ENCODE measurements at places on chromosomes 2 and 18.

DNA sequence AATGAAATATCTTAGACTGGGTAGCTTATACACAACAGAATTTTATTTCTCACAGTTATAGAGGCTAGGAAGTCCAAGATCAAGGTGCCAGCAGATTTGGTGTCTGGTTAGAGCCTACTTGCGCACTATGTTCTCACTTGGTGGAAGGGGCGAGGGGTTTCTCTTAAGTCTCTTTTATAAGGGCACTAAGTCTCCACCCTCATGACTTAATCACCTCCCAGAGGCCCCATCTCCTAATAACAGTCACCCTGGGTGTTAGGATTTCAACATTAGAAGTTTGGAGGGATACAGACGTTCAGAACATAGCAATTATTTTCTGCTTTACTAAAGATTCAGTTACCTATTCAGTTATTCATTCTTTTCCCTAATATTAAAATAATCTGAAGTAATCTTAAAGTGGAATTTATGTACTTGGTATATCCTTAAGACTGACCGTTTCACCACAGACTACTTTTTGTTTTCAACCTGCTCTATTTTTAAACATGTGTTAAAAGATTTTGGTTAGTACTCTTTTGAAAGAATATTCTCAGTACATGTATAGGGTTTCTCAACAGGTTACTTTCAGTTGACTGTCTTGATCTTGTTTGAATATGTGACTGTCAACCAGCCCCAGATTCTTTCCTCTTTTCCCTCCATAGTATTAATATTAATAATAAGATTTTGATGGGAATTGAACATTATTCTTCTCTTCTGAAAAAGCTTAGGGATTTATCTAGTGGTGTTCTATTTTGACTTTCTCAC lies 130.0 kb downstream of the TAF4B start:
- no peak for DNase-seq

DNA sequence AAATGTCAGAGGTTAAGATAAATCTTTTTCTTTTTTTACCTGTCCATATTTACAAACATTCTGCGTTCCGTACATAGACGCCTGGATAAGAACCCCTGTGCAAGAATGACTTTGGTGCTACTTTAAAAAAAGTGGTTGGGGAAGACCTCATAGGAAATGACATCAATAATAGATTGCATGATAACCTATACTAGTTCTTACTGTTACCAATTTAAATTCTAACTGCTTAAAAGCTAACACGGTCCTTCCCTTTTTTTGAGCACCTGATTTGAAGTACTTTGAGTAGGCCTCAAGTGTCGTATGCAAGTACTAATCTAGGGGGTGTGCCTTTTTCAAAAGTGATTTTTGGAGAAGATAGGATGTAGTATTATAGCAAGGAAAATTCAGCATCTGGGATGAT lies 2.1 kb downstream of the SLC39A10 start:
- no peak for DNase-seq

DNA sequence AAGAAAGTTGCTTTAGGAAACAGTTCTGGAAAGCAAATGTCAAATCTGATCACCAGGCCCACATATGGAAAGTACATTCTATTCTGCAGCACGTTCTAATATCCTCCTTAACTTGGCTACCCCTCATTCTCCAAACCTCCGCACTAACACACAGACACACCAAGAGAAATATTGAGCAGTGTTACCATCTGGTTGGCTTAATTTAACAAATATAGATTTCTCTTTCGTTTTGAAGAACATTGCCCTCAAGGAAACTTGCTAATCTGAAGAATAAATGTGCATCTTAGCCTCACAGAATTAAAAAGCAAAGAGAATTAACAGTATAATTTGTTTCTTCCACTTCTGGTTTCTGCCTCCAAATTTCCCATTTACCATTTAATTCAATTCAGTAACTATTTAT lies 72.8 kb upstream of the TTC39C start:
- no peak for DNase-seq

DNA sequence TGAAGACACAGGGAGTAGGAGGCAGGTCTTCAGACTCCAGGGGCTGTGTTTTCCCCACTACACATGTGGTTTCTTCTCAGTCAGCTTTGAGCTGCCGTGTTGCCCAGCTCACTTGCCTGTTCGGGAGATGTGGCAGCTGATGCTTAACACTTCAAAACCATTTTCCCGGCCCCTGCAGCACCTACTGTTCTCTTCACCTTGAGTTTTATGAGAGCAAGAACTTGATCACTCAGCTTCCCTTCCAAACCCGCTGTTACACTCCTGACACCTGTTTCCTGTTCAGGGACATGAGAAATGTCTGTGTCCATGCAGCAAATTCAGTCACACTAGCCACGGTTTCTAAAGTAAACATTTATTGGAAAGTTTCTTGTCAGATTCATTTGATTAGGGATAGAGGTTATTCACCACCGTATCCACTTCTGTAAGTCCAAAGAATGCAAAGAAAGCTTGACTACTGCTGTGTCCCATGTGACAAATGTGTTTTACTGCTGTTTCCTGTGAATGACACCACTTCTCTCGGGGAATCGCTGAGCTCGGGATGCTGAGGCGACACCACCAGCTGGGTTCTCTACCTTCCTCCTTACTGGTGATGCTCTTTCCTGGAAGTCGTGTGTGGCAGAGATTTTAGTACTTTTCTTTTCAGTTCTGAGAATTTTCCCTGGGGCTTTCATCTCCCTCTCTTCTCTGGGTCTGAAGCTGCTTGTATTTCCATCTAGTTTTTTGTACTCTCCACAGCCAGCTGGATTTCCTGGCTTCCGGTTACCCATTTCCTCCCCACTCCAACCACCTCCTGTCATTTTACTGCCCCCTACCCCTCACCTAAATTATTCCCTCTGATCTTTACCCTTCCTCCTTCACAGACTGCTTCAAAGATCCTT lies 91.7 kb downstream of the KLF7 start:
- DNase-seq, result no peak

GRCh38 chr2:173354073-173354581 lies 545 bp upstream of the CDCA7 start:
- no peak for DNase-seq

DNA sequence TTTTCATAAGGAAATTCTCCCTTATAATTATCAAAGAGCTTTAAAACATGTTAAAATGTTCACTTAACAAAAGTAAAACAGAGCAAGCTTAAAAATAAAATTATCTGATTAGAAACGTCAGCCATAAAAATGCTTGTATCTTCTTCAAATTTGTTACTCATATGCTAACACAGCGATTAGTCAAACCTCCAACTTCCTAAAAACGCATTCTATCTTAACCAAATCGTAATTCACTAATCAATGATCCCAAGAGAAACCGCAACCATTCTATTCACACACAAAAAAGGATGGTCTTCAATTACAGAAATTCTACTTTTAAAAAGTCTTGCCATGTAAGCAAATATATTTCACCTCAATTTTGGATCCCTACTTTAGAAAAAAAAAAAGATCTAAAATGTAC lies 1.9 kb downstream of the STK17B start:
- no peak for DNase-seq

GRCh38 chr2:86482034-86482433 lies 40.9 kb downstream of the KDM3A start:
- DNase-seq, result no peak

DNA sequence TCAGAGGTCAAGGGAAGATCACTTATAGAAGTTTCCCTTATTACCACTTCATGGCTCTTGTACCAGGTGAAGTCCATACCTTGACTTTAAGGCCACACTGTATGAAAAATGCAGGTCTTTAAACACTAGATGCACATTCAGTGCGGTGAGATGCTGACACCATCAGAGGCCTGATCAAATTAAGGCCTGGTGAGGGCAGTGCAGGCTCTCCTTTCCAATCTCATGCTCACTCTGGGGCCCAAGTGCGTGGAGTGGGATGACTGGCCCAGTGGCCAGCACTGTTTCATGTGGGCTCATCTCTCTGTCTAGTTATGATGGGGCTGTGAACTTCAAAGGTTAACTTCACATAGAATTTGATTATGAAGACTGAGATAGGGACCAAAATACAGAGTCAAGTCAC lies 281.1 kb downstream of the SLC4A3 start:
- DNase-seq, result no peak

DNA sequence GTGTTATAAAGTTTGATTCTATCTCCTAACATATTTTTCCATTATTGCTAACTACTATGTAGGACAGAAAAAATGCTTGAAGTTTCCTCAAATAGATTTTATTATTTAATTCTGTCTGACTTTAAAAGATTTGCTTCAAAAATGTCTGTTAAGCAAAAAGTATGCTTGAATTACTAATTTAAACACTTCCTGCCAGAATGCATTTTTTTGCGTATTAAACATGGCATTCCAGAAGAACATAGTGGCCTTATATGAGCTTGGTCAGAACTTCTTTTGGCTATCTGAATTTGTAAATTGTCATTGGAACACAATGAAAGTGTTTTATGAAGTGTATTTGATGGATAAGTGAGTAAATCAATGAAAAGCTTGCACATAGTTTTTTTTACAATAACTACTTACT lies 37.8 kb downstream of the MBD5 start:
- no peak for DNase-seq

- DNase-seq, result no peak
Observed at GRCh38 chr2:133509777-133510176, 58.5 kb downstream of the NCKAP5 start.

DNA sequence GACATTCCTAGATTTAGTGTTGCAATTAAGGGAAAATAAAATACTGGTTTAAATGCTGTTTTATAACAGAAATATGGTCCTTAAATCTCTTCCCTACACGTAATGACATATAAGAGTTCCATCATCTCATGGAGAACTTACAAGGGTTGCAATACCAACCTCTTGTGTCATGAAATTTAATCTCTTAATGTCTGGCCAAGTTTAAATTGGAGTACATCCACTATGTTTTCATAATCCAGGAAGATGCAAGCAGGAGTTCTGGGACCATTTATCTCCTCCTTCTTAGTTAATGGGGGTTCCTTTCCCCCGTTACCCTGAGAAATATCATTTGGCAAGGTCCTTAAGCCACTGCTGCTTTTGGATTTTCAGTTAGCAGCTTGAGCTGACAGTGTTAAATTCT lies 126.0 kb upstream of the ACVR2A start:
- no peak for DNase-seq

GRCh38 chr2:241739651-241740050 lies 5.2 kb downstream of the D2HGDH start:
- DNase-seq, result no peak

DNA sequence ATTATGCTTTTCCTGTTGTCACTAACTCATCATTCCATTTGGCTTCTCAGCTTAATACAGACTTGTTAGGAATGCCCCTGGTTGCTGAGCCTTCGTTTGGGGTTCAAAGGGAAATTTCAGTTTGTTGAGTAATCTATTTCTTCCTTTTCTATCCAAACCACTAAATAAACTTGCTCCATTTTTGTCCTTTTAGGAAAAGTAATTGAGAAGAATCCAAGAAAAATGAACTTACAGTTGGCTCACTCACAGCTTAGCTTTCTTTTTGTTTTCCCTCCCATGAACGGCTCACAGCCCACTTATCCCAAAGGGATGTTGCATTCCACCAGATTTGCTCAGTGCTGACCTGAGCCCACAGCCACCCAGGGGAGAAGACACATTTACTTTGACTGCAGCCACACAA lies 73.9 kb downstream of the SOX11 start:
- no peak for DNase-seq

DNA sequence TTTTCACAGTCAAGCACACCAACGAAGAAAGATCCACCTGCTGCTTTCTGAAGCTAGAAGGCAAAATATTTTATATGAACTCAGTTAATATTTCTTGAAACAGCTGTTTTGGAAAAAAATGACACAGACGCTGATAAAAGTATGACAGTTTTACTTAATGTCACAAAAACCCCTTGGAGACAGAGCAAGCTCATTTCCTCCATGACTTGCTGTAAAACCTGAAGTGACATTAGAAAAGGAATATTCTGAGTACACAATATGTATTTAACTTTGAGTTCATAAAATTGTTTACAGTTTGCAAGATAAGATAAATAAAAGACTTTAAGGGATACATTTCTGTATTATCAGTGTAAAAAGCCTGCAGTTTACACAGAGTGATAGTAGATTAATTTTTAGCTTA lies 105.4 kb downstream of the DSEL start:
- no peak for DNase-seq

DNA sequence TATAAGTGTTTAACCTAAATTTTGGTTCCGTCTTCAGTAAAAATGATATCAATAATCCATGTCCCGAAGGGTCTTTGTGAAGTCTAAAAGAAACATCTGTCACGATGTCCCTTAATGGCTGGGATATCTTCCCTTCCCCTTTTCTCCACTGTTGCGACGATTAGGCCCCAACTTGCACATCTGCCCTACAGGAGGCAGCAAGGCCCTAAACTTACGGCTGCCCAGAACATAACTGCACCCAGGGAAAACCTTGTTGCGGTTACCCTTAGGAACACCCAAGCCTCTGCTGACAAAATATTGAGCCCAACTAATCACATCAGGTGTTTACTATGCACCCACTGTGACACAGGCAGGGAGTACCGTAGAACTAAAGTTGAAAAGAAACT lies 1.3 kb upstream of the SMAD2 start:
- DNase-seq, result no peak

- no peak for DNase-seq
Observed at GRCh38 chr2:144683966-144684365, 164.0 kb upstream of the ZEB2 start.

GRCh38 chr2:28615706-28616105 lies 119.8 kb downstream of the PLB1 start:
- DNase-seq, result no peak

DNA sequence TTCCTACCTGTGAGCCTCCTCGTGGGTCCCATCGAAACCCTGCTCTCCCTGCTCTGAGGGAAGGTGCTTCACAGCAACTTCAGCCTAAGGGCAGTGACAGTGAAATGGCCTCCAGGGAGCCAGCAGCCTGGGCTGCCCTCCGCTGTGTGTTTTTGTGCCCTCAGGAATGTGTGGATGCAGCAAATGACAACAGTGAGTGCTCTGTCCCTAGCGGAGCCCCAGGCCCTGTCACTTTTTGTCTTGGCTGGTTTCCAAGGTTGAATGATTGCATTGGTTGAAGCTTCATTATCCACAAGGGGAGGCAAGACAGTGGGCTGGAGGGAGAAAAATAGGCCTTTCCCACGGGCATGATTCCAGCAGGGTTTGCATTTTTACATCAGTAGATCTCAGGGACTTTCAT lies 42.9 kb downstream of the STON1 start:
- DNase-seq, result no peak

- DNase-seq, result no peak
Observed at GRCh38 chr2:223779877-223780276, 57.5 kb downstream of the AP1S3 start.

GRCh38 chr2:120945832-120946499 lies 210.3 kb downstream of the GLI2 start:
- DNase-seq, result no peak

GRCh38 chr2:75539955-75540716 lies 20.6 kb downstream of the EVA1A start:
- no peak for DNase-seq

GRCh38 chr2:46887028-46887885 lies 28.3 kb downstream of the MCFD2 start:
- DNase-seq, result no peak

- no peak for DNase-seq
Observed at GRCh38 chr2:61694312-61695274, 156.4 kb upstream of the XPO1 start.

GRCh38 chr2:64635976-64636911 lies 17.5 kb downstream of the SERTAD2 start:
- no peak for DNase-seq
